ENCODE measurements at places on chromosomes 2 and 18.

DNA sequence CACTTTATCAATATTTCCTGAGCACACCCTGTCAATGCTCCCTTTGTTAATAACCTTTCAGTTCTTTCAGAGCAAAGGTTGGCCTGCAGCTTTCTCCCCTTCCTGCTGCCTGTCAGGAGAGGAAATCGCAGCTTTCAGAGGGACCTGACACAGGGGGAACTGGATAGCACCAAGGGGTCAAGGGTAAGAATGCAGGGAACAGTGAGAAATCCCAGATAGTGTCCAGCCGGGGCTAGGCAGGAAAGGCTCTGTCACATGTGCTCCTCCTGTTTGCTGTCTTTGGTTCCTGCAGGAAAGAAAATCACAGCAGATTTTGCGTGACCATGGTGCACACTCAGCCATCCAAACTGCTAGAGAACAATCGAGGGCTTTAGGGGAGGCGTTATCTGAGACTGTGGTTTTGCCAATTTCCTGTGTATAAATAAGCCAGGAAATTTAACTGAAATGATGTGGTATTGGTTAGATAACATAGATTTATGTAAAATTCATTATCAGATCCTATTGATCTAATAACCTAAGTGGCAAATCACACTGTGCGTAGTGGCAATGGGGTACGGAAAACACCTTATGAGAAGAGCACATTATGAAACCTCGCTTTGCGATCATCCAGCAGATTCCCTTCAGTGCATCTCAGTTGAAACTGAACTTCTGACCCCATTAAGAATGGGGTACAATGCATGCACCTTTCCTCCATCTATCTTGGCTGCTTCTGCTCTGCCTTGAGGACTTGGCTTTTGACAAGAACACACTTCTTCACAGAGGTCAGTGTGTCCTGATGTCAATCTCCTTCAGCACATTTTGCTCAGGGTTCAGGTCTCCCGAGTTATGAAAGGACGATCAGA is 178.0 kb downstream of the ICOS start:
- DNase-seq = no peak

DNA sequence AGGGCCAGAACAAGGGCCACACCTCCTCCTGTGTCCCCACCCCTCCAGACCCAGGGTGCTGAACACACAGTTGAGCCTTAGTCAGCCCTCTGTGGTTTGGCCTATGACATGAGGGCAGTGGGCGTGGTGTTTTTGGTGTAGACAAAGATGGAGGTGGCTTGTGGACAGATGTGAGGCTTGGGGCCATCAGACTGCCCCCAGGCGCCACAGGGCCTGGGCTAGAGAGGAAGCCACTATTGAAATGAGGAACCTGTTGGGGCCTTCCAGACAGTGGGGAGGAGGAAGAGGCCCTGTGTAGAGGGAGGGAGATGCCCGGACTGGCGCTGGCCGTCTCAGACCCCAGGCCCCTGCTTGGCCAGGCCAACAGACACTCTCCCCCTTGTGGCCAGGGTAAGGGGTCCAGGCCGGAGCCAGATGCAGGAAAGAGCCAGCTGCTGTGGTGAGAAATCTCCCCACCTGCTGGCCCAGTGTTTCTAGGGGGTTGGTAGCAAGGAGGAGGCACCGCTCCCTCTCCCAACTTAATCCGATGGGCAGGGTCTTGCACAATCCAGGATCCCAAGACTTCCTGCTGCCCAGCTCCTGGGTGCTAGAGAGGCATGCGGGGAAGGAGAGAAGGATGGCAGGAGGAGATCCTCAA is 53.8 kb downstream of the SMAD7 start:
- DNase-seq = no peak

- no peak for DNase-seq
Measured at GRCh38 chr18:79395308-79395640, 456 bp upstream of the NFATC1 start.

GRCh38 chr2:224429441-224429810 is 27.5 kb upstream of the FAM124B start:
- no peak for DNase-seq

DNA sequence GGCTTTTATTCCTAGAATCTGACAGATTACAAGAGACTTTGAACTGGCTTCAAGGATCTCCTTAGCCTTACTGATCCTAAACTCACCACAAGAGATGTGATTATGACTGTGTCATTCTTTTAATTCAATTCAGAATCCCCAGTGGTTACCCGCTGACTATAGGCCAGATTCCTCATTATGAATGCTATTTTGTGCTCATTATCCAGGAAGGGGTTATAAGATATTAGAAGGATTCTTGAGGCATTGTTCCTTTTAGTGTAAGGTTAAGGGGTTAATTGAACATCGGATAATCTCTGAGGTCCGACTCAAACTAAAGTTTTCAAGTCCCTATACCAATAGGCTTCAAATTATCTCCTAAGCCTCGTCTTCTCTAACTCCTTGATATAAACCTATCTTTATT is 39.4 kb upstream of the TDRD15 start:
- DNase-seq = no peak

DNA sequence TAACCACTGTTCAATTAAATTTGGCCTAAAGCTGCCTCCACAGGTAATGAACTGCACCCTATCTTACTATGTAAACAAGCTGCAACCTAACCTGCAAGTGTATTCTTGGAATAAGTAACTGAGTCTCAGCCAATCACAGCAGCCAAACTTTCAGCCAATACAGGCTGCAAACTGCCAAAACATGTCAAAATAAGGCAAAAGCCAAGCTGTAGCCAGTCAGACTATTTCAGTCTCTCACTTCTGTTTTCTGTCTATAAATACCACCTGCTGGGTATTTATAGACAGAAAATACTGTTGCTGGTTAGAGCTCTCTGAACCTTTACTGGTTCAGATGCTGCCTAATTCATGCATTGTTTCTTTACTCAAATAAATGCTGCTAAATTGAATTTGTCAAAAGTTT is 14.3 kb downstream of the C2orf76 start:
- no peak for DNase-seq

- no peak for DNase-seq
Measured at GRCh38 chr2:43754180-43754579, 19.7 kb upstream of the DYNC2LI1 start.
